ENCODE measurements at places on chromosomes 6 and 20.
A peak's percentile ranks its signal among the peaks of the same experiment; 100 is the strongest.

GRCh38 chr6:51841626-51842025 is 245.8 kb downstream of the PKHD1 start:
- no peaks in the 10 kb centered on the region for H3K36me3 ChIP-seq
- H3K27me3 ChIP-seq = no peaks in the 10 kb centered on the region
- H3K4me3 ChIP-seq = no peak overlapping the region
- H3K27ac ChIP-seq = no peak overlapping the region
- no peaks in the 10 kb centered on the region for H3K4me1 ChIP-seq

DNA sequence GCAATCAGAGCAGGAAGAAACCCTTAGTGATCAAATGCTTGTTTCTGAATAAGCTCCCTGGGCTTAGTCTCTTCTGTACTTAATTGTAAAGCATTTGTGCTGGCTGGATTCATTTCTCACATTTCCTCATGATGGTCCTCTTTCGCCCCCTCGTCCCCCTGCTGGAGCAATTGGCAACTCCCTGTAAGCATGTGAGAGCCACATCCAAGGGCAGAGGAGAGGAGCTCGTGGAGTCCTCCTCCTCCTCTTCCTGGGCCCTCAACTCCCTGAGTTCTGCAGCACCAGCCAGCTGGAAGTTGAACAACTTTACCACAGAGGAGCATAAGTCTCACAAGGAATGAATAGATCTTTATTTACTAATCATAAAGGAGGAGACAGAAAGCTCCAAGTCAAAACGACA is 12.6 kb downstream of the ANKEF1 start:
- H3K4me1 ChIP-seq = no peaks in the 10 kb centered on the region
- H3K27ac ChIP-seq = no peak overlapping the region
- H3K4me3 ChIP-seq = no peak overlapping the region
- H3K36me3 ChIP-seq = peaks cover 23% of the 10 kb centered on the region
- ATAC-seq = no peak

DNA sequence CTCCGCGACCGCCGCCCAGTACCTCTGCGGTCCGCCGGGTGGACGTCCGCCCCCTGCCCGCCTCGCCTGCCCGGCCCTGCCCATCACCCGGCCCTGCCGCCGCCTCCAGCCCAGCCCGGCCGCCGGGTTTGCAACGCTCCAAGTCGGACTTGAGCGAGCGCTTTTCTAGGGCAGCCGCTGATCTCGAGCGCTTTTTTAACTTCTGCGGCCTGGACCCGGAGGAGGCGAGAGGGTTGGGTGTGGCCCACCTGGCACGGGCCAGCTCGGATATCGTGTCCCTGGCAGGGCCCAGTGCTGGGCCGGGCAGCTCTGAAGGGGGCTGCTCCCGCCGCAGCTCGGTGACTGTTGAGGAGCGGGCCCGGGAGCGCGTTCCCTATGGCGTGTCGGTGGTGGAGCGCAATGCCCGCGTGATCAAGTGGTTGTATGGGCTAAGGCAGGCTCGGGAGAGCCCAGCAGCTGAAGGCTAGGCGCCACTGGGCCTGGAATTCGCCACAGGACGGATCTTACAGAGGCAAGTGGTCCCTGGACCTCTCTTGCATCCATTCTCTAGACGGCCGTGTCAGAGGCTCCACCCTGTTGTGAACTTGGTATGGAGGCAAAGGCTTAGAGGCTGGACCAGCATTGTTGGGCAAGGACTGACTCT is 11.8 kb downstream of the FAM110A start:
- no peak overlapping the region for H3K27ac ChIP-seq
- H3K4me1 ChIP-seq = peaks cover 19% of the 10 kb centered on the region
- no peak for ATAC-seq
- H3K36me3 ChIP-seq = peaks cover 10% of the 10 kb centered on the region
- H3K4me3 ChIP-seq = peak overlapping the region; percentile 84
- no peaks in the 10 kb centered on the region for H3K27me3 ChIP-seq

GRCh38 chr6:149075616-149076354 is 241.7 kb upstream of the TAB2 start:
- H3K27me3 ChIP-seq = no peaks in the 10 kb centered on the region
- peak overlapping the region; percentile 92 for H3K27ac ChIP-seq
- H3K4me3 ChIP-seq = peak overlapping the region; percentile 77
- ATAC-seq = peak; percentile 79
- H3K36me3 ChIP-seq = peaks cover 27% of the 10 kb centered on the region
- peaks cover 33% of the 10 kb centered on the region for H3K4me1 ChIP-seq

GRCh38 chr6:47919875-47920274 is 138.0 kb downstream of the OPN5 start:
- H3K4me1 ChIP-seq = no peaks in the 10 kb centered on the region
- H3K27me3 ChIP-seq = no peaks in the 10 kb centered on the region
- H3K4me3 ChIP-seq = no peak overlapping the region
- H3K27ac ChIP-seq = no peak overlapping the region
- no peak for ATAC-seq

- H3K27ac ChIP-seq = no peak overlapping the region
- H3K27me3 ChIP-seq = no peaks in the 10 kb centered on the region
Observed at GRCh38 chr6:110626442-110626841, 150.0 kb upstream of the SLC22A16 start.

DNA sequence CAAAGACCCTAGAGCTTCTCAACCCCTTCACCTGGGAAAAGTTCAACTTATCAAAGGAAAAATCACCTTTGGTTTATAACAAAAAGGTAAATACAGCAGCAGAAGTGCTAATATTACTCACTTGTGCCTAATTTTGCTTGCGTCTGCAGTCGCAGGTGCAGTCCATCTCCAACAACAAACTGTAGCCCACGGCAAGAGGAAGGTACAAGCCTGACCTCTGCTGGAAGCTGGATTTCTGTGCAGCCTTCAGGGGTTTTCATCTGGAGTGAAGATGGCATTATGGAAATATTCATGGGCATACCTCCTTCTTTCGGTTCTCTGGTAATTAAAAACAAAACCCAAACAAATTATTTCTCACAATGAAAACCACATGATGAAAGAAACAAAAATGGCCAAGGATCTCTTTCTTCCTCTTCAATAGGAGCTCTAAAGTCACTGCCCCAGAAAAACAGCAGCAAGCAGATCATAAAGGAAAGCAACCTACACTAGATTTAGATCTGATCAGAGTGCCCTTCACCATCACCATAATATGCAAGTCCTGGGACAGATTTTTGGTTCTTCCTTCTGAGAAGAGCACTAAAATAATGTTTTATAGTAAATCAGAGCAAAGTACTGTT is 7.8 kb downstream of the UBE3D start:
- no peak for ATAC-seq
- no peak overlapping the region for H3K4me3 ChIP-seq
- H3K27me3 ChIP-seq = no peaks in the 10 kb centered on the region
- H3K4me1 ChIP-seq = peaks cover 5% of the 10 kb centered on the region
- H3K27ac ChIP-seq = no peak overlapping the region

DNA sequence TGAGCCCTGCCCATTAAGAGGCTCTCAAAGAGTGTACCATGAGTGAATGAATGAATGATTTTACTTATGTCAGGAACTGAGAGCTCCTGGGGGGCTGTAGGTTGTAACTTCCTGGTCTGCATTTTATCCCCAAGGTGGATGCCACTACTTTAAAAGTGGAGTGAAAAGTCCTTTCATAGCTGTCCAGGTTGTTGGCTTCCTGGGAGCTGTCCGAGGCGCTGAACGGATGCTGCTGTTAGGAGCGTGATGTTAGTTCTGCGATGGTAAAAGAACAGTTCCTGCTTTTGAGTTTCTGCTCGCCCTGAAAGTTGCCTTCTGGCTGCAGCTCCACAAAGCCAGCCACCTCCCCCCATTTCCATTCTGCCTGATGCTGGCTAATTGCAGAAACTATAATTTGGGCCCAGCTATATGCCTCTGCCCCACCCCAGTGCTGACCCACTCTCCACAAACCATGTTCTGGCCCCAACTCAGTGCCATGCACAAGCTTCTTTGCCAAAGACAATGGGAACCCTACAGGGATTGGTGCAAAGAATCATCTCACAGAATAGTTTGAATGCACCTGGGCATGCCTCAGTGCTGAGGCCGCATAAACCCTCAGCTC is 330.9 kb upstream of the CDH4 start:
- H3K4me3 ChIP-seq = no peak overlapping the region
- H3K4me1 ChIP-seq = no peaks in the 10 kb centered on the region
- no peak for ATAC-seq
- no peaks in the 10 kb centered on the region for H3K27me3 ChIP-seq
- no peaks in the 10 kb centered on the region for H3K36me3 ChIP-seq

DNA sequence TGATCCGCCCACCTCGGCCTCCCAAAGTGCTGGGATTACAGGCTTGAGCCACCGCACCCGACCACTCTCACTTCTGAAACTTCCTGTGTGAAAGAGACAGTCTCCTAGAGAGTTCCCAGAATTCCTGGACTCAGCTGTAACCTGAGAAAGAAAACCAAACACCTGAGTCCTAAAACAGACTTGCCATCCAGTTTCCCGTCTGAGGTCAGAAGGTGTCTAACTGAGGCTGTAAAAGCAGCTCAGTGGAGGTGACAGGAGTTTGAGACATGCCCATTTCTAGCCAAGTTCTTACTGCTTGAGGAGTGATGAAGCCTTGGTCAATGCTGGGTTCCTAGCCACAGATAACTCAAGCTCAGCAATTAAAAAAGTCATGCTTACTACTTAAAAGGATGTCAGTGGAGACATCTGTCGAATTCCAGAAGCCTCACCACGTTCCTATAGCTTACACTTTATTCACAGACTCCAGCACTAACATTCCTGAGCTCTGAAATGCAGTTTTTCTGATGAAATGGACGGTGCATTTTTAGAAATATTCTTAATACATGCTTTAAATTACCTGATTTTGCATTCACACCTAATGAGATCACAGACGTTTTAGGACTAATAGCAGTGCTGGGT is 6.1 kb downstream of the UQCC2 start:
- peaks cover 35% of the 10 kb centered on the region for H3K4me1 ChIP-seq
- H3K27me3 ChIP-seq = no peaks in the 10 kb centered on the region
- ATAC-seq = no peak

DNA sequence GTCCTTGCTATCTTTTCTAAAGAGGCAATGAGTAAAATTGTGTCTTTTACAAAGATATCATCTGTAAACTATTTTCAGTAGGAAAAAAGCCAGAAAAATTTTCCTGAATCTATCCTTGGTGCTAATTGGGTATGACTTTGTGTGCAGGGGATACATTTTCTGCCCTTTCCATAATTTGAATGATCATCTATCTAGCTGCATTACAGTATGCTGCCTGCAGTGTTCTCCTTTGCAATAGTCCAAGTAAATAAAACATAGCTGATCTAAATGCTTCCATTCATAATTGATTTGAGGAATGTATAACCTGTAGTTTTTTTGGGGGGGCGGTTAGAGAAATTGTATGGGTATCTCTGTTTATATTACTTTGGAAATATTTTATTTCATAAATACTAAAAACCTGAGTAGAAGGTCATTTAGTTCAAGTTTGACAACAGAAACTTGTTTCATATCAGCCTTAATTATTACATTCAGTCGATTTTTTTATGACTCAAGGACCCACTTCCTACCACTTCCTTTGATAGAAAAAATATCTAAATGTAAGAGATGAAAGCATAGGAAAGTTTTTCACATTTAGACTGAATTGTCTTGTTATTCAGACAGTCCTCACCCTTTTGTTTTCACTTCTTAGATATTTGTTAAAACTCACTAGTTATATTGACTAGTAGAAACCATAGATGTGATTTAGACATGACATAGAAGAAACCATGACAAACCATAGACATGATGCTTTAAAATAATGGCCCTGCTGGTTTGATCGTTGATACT is 75.3 kb downstream of the AIG1 start:
- H3K27me3 ChIP-seq = no peaks in the 10 kb centered on the region
- ATAC-seq = peak; percentile 42
- H3K4me3 ChIP-seq = peak overlapping the region; percentile 71
- H3K36me3 ChIP-seq = peaks cover 26% of the 10 kb centered on the region

DNA sequence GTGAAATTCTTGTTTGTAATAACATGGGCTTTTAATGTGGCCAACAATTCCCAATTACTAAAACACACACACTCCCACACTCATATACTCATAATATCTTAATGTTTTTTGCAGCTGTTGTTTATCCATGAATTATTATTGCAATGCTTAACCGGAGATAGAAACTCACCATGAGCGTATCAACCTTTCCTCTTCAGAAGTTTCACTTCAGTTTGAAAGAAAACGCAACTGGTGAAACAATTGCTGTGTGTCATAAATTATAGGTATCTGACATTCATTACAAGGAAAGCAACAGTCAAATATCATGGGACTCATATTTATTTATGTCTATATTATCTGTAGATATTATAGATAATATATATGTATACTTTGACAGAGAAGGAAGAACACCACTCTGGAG is 104.1 kb downstream of the HDGFL1 start:
- no peak overlapping the region for H3K27ac ChIP-seq
- H3K4me1 ChIP-seq = no peaks in the 10 kb centered on the region
- no peak for ATAC-seq
- H3K27me3 ChIP-seq = no peaks in the 10 kb centered on the region

DNA sequence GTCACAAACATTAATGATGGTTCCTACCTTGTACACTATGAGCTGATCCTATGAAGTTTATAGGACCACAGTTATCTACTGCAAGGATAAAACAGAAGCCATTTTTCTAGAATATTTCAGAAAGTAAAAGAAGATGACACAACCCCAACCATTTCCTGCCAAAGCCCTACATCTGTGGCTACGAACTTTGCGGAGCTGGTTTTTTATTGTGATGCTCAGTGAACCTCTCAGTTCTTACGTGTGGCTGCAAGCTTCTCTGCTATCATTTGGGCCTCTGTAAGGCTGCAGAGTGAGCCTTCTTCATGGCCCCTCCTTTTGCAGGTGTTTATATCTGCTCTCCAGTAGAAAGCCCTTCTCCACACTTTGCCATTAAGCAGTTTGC is 17.8 kb upstream of the TAGAP start:
- H3K4me1 ChIP-seq = peaks cover 75% of the 10 kb centered on the region
- peak; percentile 71 for ATAC-seq
- peak overlapping the region; percentile 80 for H3K4me3 ChIP-seq
- peak overlapping the region; percentile 89 for H3K27ac ChIP-seq
- H3K36me3 ChIP-seq = no peaks in the 10 kb centered on the region
- H3K27me3 ChIP-seq = no peaks in the 10 kb centered on the region

- H3K36me3 ChIP-seq = no peaks in the 10 kb centered on the region
- ATAC-seq = no peak
- no peaks in the 10 kb centered on the region for H3K4me1 ChIP-seq
- no peak overlapping the region for H3K4me3 ChIP-seq
Observed at GRCh38 chr20:43375591-43375990, 82.1 kb upstream of the SRSF6 start.

- H3K4me1 ChIP-seq = peaks cover 44% of the 10 kb centered on the region
- H3K36me3 ChIP-seq = peaks cover 56% of the 10 kb centered on the region
- no peaks in the 10 kb centered on the region for H3K27me3 ChIP-seq
- no peak for ATAC-seq
- H3K4me3 ChIP-seq = no peak overlapping the region
- no peak overlapping the region for H3K27ac ChIP-seq
Observed at GRCh38 chr6:12033770-12034169, 21.7 kb downstream of the HIVEP1 start.

DNA sequence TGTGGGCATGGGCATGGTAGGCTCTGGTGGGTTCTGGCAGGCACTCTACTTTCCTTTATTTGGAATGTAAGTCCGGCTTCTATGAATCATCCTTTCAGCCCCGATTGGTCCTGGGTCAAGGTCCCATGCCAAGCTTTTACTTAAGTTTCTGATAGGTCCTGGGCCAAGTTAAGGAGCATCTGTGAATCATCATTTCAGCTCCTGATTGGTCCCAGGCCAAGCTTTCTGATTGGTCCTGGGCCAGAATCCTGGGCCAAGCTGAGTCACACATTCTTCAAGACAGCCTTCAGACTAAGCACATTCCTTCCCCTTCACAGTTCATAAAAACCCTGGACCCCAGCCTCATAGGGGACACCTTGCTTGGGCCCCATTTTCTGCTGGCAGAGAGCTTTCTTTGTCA is 231.0 kb upstream of the EYS start:
- ATAC-seq = no peak
- H3K27ac ChIP-seq = no peak overlapping the region
- no peaks in the 10 kb centered on the region for H3K36me3 ChIP-seq
- no peaks in the 10 kb centered on the region for H3K27me3 ChIP-seq

Data from activated T-helper 17 cell treated with anti-CD3 and anti-CD28 coated beads, Interleukin-2, amount 50 U/mL, for 72 hours (primary cell).